ENCODE measurements at places on chromosomes 4 and X.
A peak's percentile ranks its signal among the peaks of the same experiment; 100 is the strongest.

- DNase-seq: no peak
Observed at GRCh38 chr4:3257103-3257555, 8.2 kb downstream of the MSANTD1 start.

DNA sequence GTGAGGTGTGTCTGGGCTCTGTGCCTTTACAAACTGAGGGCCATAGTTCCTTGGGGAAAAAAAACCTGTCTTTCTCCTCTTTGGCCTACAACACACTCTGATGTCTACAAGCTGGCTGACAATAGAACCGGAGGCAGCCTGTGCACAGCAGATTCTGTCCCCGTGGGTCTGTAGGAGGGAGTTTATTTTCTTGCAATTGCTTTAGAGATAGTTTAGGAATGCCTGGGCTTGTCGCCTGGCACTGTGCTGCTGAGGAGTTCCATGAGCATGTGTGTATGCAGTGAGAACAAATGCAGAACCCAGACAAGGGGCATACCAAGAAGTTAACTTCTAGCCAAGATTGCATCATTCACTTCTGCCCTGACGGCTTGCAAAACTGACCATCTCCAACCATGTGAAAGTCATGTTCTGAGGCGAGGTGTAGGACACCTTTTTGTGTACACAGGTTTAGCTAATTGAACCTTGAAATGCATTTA, 54.1 kb downstream of the CCNI start:
- no peak for DNase-seq

DNA sequence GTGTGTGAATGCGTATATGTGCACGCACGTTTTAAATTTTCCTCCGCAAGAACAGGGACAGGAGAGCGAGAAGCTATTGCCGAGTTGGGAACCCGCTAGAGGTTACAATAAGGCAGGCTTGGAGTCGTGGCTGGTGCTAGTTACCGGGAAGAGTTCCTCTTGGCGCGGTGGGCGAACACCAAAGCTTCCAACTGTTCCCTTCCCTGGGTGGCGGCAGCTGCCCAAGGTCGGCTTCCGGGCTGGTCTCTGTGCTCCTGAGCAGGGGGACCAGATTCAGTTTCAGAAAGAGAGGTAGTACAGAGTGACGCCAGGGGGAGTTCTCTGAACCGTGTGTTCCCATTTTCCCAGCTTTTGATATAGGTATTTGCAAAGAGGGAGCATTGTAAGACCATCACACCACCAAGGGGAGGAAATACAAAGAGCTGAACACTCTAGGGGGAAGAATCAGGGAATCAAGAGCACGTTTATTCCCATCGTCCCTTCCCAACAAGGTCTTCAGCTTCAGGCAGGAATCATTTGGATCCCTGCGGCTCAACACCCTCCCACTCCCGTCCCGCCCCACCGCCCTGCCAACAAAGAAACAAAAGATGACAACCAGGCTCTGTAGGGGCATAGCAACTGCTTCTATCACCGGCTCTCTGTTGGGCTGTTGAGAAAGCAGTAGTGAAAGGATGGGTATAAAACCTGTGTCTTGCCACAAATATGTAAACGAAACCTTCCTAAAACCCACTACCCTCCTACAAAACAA, 113.6 kb upstream of the TEX13C start:
- peak; percentile 54 for DNase-seq

DNA sequence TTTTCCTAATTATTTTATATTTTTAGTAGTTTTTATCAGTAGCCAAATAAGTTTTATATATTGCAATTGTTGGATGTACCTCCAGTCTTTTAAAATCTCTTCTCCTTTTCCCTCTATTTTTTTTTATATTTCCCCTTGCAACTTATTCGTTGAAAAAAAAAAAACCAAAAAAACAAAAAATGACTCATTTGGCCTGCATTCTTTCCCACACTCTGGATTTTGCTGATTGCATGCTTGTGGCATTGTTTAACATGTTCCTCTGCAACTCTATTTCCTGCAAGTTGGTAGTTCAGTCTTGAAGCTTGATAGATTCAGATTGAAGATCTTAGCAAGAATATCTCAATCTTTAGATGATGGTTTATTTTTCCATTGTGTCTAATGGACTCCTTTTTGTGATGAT, 260.6 kb upstream of the BOD1L1 start:
- no peak for DNase-seq

DNA sequence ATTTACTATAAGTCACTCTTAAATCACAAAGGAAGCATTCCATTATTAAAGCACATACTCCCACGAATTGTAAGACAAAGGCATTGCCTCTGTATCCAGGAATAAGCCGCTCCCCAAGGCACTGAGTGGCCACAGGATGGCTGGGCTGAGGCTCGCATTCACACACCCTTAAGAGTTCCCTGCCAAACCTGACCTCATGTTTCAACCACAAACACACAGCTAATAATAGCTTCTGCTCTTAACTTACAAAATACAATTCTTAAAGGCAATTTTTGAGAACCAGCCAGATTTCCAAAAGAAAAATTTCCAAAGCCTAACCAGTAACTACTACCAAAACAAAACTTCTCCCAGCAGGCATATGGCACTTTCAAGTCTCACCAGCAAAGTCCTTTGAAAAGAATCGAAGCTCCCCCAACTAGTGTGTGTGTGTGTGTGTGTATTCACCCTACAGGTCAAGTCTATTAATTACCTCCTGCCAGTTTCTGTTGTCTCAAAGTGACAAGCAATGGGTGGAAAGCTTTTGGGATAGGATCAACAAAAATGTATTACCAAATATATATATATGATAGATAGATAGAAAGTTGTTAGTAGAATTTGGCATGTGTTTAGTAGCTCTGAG, 36.0 kb downstream of the ARHGAP6 start:
- no peak for DNase-seq

- no peak for DNase-seq
Observed at GRCh38 chr4:123120473-123120872, 198.1 kb upstream of the NUDT6 start.

DNA sequence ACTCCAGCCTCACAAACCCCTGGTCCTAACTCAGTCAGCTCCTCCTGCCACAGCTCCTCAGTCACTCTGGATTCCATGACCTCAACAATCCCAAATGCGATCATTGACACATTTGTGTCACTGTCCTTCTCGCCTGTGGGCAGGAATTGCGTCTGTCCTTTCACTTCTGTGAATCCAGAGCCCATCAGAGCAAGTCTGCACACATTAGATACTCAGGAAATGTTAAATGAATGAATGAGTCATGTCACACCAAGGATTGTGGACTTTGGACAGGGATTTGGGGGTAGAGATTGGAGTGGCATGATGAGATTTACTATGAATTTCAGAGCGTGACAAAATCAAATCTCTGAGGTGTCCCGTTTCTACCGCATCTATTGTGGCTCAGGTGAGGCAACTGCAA, 11.8 kb upstream of the CLDN24 start:
- DNase-seq: no peak

GRCh38 chrX:148161701-148162100, 180.6 kb downstream of the FMR1NB start:
- DNase-seq: no peak

DNA sequence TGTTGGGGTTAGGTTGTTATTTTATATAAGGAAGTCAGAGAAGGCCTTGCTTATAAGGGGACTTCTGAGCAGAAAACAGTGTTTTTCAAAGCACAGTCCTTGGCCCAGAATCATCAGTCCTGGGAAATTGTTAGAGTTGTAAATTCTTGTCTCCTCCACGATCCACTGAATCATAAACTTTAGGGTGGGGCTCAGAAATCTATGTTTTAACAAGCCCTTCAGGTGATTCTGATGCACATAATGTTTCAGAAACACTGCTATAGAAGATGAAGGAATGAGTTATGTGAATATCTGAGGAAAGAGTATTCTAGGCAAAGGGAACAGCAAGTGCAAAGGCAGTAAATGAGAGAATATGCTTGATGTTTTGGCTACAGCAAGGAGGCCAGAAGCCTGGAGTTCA, 121.8 kb downstream of the COL4A6 start:
- DNase-seq: no peak

- DNase-seq: no peak
Observed at GRCh38 chrX:110759785-110760184, 35.8 kb downstream of the CHRDL1 start.

- no peak for DNase-seq
Observed at GRCh38 chr4:108149588-108150380, 18.9 kb downstream of the LEF1 start.

DNA sequence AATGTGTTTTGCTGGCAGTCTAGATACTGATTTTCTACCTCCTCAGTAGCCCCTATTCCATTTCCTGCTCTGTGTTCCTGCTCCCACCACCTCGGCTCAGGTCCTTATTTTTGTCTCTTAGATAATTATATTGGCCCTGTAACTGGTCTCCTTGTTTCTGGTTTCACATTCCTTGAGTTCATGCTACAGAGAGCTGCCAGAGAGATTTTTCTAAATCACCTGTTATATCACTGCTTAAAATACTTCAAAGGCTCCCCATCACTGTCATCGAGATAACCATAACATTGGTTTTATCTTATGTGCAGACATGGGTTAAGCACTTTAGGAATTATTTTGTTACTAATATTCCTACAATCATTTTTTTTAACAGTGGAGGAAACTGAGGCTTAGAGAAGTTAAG, 9.6 kb downstream of the SYNPO2 start:
- DNase-seq: no peak

GRCh38 chr4:107044170-107044569, 8.1 kb upstream of the DKK2 start:
- DNase-seq: peak; percentile 35

GRCh38 chr4:155569960-155570515, 96.6 kb upstream of the GUCY1A1 start:
- no peak for DNase-seq

GRCh38 chrX:9340598-9341290, 124.1 kb upstream of the TBL1X start:
- DNase-seq: no peak

- DNase-seq: no peak
Observed at GRCh38 chrX:30521440-30522182, 56.0 kb downstream of the TASL start.

- DNase-seq: no peak
Observed at GRCh38 chr4:86661006-86661405, 66.9 kb downstream of the PTPN13 start.

- DNase-seq: no peak
Observed at GRCh38 chr4:3406021-3406420, 35.7 kb upstream of the HGFAC start.

DNA sequence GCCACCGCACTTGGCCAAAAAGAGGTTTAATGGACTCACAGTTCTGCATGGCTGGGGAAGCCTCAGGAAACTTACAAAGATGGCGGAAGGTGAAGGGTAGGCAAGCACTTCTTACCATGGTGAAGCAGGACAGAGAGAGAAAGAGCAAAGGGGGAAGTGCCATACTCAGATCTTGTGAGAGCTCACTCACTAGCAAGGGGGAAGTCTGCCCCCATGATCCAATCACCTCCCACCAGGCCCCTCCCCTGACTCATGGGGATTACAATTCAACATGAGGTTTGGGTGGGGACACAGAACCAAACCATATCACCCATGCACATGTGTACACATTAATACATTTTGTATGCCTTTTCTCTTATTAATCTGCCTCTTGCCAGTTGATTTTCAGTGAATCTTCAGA, 77.2 kb upstream of the HSD17B10 start:
- no peak for DNase-seq

GRCh38 chr4:64584981-64585557, 175.8 kb upstream of the TECRL start:
- DNase-seq: peak; percentile 60

DNA sequence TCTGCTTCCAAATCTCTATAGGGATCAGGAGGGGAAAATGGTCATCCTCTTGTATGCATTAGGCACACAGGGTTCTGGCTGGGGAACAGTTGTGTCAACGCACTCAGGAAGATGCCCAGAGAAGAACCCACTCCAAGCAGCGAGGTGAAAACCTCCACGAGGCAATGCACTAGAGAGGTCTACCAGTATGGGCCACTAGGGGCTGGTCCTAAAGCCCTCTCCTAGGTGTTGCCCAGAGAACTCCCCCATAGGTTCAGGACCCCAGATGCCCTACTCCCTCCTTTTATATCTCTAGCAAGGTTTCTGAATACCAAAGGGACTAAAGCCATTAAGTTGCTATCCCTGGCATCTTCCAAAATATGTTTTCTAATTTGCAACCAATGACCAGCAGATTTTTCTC, 142.7 kb upstream of the NLGN4X start:
- no peak for DNase-seq

GRCh38 chr4:145805490-145805889, 125.5 kb downstream of the C4orf51 start:
- no peak for DNase-seq

GRCh38 chrX:2546496-2546895, 45.7 kb upstream of the DHRSX start:
- DNase-seq: no peak

DNA sequence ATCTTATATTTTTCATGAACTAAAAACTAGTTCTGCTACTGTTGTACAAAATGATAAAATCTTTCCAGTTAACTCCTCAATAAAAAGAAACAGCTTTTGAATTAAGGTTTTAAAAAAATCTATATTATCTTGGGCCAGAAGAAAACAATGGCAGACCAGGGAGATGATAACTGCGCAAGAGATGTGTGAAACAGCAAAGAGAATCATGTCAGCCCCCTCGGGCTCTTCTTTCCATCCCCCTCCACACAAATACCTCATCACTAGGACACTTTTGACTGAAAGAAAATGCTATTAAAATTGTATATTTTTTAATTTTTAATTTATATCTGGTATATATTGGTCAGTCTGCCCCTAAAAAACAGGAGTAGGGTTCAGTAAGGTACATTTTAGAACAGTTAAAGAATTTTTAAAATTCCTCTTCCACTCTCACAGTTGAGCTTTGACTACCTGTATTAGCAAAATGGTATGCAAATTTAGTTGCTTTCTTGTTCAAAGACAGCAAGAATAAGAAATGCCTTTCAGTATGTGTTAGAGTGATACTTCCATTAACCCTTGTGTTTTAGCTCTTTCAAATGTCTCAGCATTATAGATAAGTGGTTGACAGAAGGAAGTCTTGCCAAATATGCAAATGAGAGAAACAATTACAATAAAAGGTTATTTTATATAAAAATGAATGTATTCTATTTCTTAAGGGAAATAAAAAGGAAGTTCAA, 36.4 kb upstream of the LCORL start:
- DNase-seq: no peak

DNA sequence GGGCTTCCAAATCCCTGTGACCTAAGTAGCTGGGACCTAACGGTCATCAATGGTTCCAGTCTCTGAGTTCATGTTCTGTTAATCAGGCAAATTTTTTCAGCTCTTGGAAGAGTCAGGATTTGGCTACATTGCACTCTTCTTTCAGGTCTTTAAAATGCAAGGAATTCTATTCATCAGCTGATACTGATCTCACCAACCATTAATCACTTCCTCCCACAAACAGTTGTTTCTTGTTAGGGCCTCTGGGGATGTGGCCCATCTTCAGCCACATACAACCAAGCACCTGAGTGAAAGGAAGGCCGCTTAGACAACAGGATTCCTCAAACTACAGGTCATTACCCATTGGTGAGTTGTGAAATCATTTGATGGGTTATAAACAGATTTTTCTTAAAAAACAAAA, 71.7 kb downstream of the FANCB start:
- DNase-seq: peak; percentile 21

GRCh38 chr4:8061573-8061972, 97.0 kb downstream of the ABLIM2 start:
- DNase-seq: no peak
